ENCODE measurements at places on chromosomes 12 and 14. TPM values are rescaled to one million over a fixed set of nuclear protein-coding genes. Genes with fewer than 3 reads are reported as not detected.

Gene SLC10A1
- polyA plus RNA-seq: not detected

Gene CCDC177
- polyA plus RNA-seq: not detected

Gene KLRD1
- polyA plus RNA-seq: 13.1 TPM

Gene SMIM41
- polyA plus RNA-seq: not detected

Gene ACSM4
- not detected for polyA plus RNA-seq

Gene FGD4
- polyA plus RNA-seq: 0.64 TPM
